Stimulated activated CD8-positive, alpha-beta memory T cell treated with anti-CD3 and anti-CD28 coated beads, Interleukin-4, amount 100 ng/mL, for 1 hour (primary cell): ENCODE measurements at places on chromosomes 5 and 9.

GRCh38 chr9:74838351-74838750 lies 49.4 kb downstream of the TRPM6 start:
- no peak for DNase-seq

GRCh38 chr5:151100681-151101080 lies 19.8 kb upstream of the TNIP1 start:
- DNase-seq, result no peak

DNA sequence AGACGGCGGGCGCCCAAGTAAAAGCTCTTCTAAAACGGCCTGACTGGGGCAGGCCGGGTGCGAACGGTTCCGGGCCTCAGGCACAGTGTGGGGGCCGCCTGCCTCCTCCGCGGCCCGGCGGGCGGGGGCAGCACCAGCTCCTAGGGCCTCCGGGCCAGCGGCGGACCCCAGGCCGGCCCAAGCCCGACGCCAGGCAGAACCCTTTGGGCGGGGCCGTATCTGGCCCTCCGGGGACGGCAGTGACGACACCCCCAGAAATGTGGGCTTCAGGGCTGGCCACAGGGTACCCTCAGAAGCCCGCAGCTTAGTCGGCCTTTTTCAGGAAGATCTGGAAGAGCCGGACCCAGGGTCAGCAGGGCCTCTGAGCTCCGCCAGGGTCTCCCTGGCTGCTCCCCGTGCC lies 4.0 kb downstream of the LTC4S start:
- DNase-seq, result no peak

GRCh38 chr5:132369474-132370180 lies at the start of gene SLC22A5:
TSS of gene SLC22A5 (plus strand) at chr5:132369710. CDS start at chr5:132369973, 263 bp downstream.
- no peak for DNase-seq

- no peak for DNase-seq
These were observed 96.5 kb downstream of the EFNA5 start for GRCh38 chr5:107574287-107574686.

- DNase-seq, result no peak
These were observed 72.4 kb downstream of the MSX2 start for GRCh38 chr5:174796711-174797192.

GRCh38 chr9:136354592-136355085 lies 8.9 kb downstream of the DNLZ start:
- DNase-seq, result no peak

DNA sequence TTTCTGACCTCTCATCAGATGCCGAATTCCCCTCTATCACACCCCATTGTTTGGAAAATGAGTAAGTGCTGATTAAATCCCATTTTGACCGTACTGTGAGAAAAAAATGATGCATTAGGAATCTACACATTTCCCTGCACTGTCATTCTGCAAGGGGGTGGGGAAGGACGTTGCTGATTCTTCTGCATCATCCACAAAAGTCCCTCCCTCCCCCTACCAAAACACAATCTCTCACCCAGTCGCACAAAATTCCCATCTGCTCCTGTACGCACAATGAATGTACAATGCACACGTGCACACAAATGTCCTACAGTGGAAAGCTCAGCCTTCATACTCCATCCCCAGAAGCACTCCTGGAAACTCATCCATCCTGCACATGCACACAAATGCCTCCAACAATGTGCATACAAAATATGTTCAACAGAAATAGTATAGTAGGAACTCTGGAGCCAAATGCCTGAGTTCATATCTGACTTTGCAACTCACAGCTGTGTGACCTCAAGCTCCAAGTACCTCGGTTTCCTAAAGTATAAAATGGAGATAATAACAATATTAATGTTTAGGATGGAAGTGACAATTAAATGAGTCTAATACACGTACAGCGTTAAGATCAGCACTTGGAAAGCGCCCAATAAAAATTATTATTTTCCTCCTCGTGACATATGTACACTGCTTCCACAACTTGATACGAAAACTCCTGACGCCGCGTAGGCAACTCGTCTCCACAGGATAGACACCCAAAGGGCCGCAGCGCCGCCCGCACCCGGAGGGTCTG lies 809 bp downstream of the TNIP1 start:
- DNase-seq, result no peak

DNA sequence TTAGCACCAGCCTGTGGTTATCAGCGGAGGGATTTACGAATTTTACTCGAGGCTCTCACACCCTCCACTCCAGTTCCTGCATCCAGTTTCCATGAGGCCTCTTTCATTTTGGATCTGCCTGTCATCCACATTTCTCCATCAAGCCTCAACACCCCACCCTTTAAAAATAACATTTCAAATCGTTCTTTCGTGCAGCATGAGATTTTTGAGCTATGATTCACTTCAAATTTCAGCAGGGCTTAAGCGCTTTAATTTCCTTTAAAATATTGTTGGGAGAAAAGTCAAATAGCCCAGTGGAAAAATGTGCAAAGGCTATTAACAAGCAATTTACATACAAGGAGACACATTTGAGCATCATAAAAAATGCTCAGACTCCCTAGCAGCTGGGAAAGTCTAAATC lies 103.2 kb downstream of the MSX2 start:
- DNase-seq, result no peak

DNA sequence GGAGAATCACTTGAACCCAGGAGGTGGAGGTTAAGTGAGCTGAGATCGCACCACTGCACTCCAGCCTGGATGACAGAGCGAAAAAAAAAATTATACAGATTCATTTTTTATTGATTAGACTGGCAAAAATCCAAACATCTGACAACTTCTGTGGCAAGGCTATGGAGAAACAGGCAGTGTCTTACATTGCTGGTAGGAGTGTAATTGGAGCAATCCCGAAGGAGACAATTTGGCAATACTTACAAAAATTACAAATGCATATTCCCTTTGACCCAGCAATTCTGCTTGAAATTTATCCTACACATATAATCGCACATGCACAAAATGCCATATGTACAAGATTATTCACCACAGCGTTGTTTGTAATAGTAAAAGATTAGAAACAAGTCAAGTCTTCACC lies 86.8 kb downstream of the MAPKAP1 start:
- DNase-seq, result no peak

GRCh38 chr5:52854949-52855348 lies 67.2 kb downstream of the ITGA1 start:
- no peak for DNase-seq

DNA sequence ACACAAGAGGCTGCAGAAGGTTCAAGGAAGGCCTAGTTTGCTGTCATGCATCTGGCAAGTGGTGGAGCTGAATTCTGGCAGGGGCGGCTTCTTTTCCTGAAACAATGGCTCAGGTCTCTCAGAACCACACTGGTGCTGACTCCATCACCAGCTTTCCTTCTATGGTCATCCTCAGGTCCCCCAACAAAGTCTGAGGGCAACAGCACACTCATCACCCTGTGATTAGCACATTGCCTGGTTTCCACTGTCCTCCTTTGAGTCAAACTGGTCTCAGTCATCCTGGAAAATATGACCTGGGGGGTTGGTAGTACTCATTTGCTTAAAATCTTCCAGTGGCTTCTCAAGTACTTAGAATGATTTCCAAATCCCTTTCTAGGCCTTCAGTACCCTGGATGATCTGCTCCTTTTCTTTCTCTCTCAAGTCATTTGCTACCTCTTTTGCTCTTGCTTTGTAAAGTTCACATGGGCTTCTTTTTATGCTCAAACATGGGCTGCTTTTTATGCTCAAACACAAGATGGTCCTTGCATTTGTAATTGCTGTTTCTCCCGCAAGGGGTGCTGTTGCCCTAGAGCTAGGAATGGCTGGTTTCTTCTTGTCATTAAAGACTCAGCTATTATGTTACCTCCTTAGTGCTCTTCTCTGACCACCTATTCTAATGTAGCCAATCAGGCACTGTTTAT lies 144.9 kb downstream of the ALDH1A1 start:
- no peak for DNase-seq

DNA sequence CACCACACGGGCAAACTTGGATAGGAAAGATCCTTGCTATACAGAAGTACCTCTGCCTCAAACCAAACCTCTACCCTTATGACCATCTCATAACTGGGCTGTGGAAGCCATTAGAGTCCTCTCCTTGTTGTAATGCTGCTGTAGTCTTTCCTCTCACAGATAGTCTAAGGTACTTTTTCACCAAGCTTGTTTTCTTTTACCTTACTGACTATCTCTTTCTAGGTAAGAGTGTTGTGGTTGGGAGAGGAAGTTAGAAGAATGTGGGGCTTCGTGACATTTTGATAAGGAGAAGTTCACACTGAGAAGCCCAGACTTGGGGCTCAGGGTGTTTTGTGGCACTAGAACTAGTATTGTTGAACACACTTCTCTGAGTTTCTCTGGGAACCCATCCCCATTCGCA lies 8.9 kb downstream of the CFAP95 start:
- no peak for DNase-seq

DNA sequence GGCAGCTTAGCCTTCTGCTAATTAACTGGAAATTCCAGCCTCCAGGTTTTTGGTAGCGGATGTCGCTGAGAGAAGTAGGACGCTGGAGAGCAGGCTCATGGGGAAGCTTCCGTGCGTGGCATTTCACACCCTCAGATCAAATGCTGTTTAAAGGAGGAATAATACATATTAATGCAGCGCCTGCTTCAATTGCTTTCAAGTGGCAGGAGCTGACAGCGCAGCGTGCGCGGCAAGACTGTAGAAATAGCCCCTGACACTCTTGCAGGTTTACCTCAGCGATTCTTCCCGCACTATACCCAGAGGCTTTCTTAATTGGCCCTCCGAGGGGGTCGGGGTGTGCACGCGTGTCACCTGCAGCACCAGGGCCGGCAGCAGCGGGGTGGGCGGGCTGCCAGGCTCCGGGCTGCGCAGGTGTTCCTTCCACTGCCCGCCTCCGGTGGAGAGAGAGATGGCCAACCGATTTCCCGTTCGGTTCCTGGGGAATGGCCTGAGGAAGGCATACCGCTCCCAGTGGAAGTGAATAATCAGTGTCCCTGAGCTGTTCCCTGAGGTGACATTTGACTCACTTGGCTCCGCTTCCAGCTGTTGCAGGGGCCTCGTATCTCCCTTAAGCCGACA lies 427.9 kb downstream of the KCTD16 start:
- DNase-seq, result no peak

DNA sequence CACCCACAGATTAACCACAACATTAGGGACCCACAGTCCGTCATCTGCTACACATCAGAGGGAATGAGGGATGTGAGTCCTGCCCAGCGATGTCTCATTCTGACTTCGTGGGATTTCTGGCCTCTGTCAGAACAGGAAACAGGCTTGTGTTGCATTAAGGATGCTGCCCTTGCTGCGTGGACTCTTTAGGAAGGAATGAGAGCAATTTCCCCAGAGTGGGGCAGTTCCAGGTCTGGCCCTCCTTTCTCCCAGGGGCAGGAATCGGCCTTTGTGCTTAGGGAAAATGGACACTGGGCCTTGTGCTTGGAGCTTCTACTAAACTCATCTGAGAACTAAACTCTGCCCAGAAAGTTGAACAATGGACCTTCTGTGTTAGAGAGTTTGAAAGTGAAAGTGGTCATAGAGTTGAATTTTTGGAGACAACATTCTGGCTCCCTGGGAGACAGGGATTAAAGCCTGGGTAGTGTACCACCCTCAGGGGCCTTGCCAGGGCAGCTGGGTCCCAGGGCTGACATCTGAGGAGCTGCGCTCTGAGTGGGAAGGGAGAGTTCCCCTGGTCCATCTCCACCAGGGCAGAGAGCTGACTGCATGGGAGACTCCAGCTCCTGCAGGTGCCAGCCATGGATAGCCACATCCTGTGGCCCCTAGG lies 37.8 kb upstream of the S1PR3 start:
- no peak for DNase-seq

- no peak for DNase-seq
These were observed 343.0 kb downstream of the RAB3C start for GRCh38 chr5:58925627-58926540.

- DNase-seq, result no peak
These were observed 226.3 kb downstream of the DEPDC1B start for GRCh38 chr5:60473654-60474053.

DNA sequence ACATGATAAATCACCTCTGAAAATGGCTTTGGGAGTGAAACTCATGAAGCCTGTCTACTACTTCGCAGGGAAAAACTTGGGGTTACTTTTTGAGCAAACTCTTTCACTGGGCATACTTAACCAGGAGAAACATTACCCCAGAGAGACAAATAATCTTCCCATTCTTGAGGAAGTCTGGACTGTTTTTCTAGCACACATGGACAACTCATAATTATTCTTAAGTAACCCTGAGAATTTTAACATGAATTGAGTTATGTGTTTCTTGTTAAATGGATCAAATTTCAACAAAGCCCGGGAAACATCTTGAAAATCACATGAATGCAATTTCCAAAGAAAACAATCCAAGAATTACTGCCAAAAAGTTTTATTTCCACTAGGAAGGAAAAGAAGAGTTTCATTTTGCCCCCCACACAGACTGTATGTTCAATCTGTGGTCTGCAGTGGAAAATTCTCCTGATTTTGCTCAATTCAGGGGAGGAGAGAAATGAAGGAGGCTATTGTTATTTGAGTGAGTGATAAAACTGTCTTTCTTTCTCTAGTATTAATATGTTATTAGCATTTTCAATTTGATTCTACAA lies 564.8 kb upstream of the CLINT1 start:
- no peak for DNase-seq

- DNase-seq, result no peak
These were observed 7.5 kb upstream of the CTNNAL1 start for GRCh38 chr9:109020581-109021511.

DNA sequence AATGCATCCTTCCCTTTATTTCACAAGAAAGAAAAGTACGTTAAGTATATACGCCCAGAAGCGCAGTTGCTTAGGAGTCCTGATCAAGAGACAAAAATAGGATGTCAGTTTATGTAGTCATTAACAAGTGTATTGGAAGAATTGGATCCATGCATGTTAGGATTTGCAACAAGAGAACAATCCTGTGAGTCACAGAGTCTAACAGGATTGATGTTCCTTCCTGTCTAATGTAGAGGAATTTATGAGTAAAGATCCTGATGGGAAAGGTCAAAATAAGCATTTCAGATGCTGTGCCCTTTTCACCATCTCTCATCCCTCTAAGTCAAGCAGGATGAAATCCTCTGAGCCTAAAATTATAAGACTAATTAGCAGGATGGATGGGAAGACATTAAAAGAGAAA lies 406.0 kb upstream of the GRIA1 start:
- no peak for DNase-seq

DNA sequence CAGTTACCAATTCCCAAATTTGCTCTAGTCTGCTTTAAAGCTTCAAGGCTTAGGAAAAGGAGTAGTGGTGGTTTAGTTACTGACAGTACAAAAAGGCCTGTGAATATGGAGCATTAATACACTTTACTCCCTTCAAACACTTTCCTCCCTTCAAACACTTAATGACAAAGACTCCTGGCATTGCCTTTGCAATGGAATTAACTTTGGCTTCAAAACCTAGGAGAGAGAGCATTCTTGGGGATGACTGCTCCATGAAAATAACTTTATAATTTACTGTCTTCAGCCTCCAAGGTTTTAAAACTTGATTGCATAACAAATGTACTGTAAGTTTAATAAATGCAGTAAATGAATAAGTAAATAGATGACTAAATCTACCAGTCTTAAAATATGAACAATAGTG lies 185.6 kb downstream of the TRPM3 start:
- no peak for DNase-seq
